Body of pancreas (tissue), 4 donors: ENCODE measurements at places on chromosomes 12 and 14. TPM values are rescaled to one million over a fixed set of nuclear protein-coding genes. Genes with fewer than 3 reads are reported as not detected.

DNA sequence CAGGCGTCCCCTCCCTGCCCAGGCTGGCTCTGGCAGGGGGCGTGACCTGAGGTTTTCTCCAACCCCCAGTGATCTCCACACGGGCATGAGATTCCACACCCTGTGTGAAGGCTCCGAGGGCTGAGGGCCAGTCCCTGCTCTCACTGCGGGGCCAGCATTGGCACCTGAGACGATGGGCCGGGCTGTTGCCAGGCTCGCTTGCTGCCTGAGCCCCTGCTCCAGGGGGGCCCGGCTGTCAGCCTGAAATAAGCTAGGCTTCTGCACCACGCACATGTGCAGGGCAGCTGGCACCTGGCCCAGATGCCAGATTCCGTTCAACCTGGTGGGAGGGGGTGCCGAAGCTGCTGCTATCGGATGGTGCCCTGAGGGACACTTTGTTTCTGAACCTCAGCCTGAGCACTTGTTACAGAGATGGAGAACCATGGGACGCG, 196.5 kb upstream of the PRMT8 start:
- no peaks in the 10 kb centered on the region for H3K27me3 ChIP-seq
- H3K36me3 ChIP-seq = no peaks in the 10 kb centered on the region
- no peak overlapping the region for H3K4me3 ChIP-seq
- peaks cover 40% of the 10 kb centered on the region for H3K4me1 ChIP-seq

DNA sequence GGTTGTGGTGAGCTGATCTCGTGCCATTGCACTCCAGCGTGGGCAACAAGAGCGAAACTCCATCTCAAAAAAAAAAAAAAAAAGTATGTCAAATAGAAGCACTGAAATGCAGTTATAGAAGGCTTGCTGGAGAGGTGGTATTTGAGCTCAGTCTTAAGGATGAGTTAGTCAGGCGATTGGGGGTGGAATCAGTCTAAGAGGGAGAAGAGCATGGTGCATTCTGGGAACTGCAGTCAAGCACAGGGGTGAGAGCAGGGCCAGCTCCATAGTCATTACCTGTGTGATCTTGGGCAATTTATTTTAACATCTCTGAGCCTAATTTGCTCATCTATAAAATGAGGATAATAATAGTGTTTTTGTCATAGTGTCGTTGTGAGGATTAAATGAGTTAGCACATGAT, 5.9 kb upstream of the GNB3 start:
- no peaks in the 10 kb centered on the region for H3K36me3 ChIP-seq
- no peak overlapping the region for H3K4me3 ChIP-seq
- DNase-seq = no peak
- H3K4me1 ChIP-seq = peaks cover 5% of the 10 kb centered on the region

DNA sequence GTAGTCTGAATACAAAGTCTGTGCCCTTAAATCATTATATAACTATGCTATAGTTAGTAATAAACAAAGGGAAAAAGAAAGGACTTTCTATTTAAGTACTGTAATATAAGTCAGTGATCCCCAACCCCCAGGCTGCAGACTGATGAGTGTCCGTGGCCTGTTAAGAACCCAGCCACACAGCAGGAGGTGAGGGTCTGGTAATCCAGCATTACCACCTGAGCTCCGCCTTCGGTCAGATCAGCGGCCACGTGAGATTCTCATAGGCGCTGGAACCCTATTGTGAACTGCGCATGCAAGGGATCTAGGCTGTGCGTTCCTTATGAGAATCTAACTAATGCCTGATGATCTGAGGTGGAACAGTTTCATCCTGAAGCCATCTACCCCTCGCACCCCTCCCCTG, 15.7 kb downstream of the NFYB start:
- H3K36me3 ChIP-seq = peaks cover 7% of the 10 kb centered on the region
- no peak overlapping the region for H3K27ac ChIP-seq
- peaks cover 12% of the 10 kb centered on the region for H3K4me1 ChIP-seq
- no peak overlapping the region for H3K4me3 ChIP-seq
- DNase-seq = no peak
- H3K27me3 ChIP-seq = no peaks in the 10 kb centered on the region

The PSMC6 gene
- total RNA-seq = 37.2 TPM

The TAS2R42 gene
- not detected for total RNA-seq

The CCDC177 gene
- not detected for total RNA-seq

The GPRC5D gene
- not detected for total RNA-seq

The CCDC196 gene
- total RNA-seq = not detected
